Ecto neural progenitor cell (in vitro differentiated cells): ENCODE measurements at places on chromosomes 3 and 15.

DNA sequence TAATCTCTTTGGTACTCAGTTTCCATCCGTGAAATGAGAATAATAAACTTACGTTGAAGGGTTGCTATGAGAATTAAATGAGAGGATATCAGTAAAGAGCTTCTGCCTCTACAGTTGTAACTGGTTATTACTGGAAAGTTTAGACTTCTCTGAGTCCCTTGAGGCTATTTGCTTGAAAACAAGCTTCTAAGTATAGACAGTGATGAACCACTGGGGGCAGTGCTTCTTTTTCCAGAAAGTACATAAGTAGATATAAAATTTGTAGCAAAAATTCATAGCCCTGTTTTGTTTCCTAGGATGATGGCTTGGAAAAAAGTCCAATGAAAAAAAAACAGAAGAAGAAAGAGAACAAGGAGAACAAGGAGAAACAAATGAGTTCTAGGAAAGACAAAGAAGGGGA lies 87.1 kb downstream of the RGMA start:
- no peak for DNase-seq

GRCh38 chr15:97129674-97130073 lies 799.2 kb downstream of the NR2F2 start:
- no peak for DNase-seq

DNA sequence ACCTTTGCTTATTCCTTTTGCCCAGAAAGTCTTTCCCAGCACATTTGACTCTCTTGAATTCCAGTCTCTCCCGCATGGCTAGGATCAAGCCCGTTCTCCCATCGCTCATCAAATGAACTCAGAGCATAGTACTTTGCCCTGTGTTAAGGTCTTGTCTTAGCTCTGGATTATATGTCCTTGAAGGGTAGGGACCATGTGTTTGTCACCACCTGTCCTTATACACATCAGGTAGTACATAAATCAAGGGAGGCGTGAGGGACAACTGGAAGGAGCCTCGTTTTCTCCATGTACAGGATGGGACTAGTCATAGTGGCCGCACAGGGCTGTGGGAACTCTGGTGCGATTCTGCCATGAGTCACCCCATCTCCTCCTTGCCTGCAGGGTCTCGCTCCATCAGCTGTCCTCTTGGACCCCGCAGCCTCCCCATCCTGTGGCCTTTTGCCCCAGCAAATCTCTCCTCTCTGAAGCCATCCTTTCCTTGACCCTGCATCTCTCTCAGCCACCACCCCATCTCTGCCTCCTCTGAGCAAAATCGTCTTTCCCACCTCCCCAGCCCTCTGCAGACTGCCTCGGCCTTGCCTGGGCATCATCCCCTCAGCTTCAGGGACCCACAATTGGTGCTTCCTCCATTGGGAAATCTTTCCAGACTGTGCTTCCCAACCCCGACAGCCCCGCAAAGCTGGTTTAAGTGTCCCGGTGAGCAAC lies 33.4 kb upstream of the RAB6B start:
- no peak for DNase-seq

GRCh38 chr3:110815008-110815583 lies 256.5 kb upstream of the NECTIN3 start:
- no peak for DNase-seq

DNA sequence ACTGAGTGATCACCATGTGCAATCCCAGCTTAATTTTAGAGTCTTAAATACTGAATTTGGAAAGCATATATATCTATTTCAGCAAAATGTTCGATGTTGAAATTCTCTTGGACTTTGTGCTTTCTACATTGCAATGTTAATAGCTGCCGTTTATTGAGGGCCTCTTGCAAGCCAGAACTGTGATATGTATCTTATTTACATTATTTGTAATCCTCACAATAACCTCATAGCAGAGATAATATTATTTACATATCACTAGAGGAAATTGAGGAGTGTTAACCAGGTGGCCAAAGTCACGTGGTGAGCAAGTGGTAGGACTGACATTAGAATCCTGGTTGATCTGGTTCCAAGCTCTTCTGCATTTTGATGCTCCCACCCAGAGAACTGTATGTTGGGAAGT lies 254.1 kb downstream of the SLC9A9 start:
- DNase-seq, result no peak
